ENCODE measurements at places on chromosomes 7 and 10.
A peak's percentile ranks its signal among the peaks of the same experiment; 100 is the strongest.

DNA sequence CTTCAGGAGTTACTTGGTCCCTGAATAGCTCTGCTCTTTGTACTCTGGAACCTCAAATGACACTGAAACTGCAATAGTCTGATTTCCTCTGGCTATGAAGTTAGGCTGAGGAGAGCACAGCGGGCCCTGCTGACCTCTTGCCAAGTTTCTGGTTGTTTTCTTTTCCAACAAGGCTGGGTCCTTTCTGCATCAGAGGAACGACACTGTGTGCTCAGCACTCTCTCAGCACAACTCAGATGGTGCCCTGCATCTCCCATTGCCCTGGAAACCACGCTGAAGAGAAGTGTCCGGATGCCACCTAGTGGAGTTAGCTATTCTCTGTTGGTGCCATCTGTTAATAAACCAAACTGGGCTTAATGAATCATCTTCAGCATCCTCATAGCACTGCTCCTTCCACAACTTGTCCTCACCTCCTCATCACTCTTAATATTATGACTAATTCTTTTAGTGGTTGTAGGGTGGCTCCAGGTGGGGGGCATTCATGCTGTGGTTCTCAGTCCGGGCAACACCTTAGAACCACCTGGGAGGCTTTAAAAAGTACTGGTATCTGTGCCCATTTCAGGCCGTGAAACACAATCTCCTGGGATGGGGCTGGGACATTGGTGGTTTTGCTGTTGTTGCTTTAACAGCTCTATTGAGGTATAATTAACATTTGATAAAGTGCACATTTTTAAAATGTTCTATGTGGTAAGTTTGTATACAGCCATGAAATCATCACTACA, 8.2 kb upstream of the EFCAB10 start:
- DNase-seq, result peak; percentile 83

DNA sequence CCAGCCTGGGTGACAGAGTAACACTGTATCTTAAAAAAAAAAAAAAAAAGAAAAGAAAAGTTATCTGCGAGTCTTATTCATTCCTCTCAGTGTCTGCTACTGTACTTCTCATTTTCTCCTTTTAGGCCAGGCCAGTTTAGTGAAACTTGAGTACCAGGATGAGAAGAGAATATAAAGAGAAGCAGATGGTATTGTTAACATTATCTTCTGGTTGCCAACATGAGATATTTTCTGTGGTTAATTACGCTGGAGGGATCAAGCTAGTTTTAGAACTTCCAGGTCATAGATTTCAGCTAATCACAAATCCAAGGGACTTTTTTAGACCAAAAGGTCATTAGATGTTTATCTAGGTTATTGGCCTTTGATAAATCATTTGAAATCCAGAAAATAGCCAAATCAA, 252.6 kb upstream of the SMIM30 start:
- DNase-seq, result no peak

GRCh38 chr10:26931223-26931622, 70.5 kb upstream of the ABI1 start:
- no peak for DNase-seq

- DNase-seq, result no peak
These were observed 21.3 kb downstream of the CCDC3 start for GRCh38 chr10:12980102-12980661.

All from NCI-H2081 (cell line).